ENCODE measurements at places on chromosomes 7 and 10.
A peak's percentile ranks its signal among the peaks of the same experiment; 100 is the strongest.

- no peak for DNase-seq
Measured at GRCh38 chr7:83259064-83259463, 96.4 kb upstream of the PCLO start.

GRCh38 chr7:1952169-1952760 lies 280.5 kb downstream of the MAD1L1 start:
- DNase-seq, result no peak

GRCh38 chr7:141072548-141073172 lies 1.2 kb upstream of the TMEM178B start:
- peak; percentile 22 for DNase-seq

GRCh38 chr10:88062798-88063472 lies 199.5 kb downstream of the PTEN start:
- no peak for DNase-seq

DNA sequence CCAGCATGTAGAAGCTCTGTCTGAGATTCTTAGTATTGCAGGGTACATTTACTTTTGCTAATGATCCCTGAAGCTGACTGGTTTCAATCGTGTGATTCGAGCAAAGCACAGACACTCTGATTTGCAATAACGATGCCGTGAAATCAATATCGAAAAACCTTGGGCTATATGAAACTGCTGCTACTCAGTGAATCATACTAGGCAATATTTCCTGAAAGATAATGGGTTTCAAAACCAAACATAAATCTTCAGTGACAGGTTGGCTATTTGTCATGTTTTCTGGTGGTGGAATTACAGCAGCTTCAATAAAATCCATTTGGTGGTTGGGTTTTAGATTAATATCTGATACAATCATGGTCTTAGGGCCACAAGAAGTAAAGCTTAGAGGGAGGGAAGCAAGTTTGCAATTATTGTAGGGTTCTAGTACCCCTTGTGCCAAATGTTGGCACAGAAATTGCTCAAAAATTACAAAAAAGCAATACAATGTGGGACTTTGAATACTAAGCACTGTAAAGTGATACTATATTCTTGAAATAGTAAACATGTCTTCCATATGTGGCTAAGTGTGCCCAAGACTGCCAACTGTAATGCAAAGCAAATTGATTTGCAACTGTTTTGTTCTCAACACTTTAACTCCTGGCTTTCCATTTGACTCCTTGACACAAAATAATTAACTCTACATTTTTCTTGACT lies 112.4 kb upstream of the JAZF1 start:
- DNase-seq, result no peak

GRCh38 chr10:24006741-24007140 lies 202.2 kb upstream of the KIAA1217 start:
- no peak for DNase-seq

- DNase-seq, result peak; percentile 46
Measured at GRCh38 chr10:101301111-101301731, 52.7 kb upstream of the BTRC start.

DNA sequence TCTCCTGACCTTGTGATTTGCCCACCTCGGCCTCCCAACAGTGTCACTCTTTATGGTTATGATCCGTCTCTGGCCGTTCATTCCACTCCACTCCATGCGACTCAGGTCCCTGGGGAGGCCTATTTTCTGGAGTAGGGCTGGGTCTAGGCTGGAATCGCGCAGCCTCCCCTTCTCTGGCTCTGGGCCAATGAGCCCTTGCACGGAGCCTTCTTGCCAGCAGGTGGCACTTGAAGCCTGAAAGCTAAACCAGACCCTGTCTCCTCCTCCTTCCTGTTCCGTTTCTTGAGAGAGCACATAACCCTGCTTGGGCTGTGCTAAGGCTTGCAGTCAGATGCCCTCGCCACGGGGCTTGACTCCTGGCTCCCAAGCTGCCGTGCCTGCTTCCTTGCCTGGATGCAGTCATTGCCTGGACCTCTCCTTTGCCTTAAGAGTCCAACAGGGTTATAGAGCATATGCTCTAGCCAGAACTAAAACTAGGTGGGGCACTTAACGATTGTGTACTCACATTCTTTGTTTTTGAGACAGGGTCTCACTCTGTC lies 9.6 kb upstream of the DNAJB12 start:
- peak; percentile 85 for DNase-seq

DNA sequence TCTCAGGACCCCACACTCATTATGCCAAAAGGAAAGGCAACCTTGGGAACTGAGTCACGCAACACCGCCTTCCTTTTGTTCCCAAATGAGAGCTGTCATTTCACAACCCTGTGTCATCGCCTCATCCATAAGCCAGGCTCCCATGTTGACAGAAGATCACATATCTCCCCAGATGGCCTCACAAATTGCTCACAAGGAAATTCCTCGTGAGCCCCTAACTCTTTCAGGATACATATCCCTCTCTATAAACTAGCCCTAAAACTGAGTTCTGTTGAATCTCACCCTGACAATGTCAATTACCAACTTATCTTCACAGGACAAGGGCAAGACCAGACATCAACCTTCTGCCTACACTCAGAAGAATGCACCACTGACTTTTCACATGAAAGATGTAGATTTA lies 22.6 kb downstream of the CCDC3 start:
- no peak for DNase-seq

GRCh38 chr7:38858259-38858884 lies 50.6 kb downstream of the VPS41 start:
- no peak for DNase-seq

GRCh38 chr10:122487174-122487765 lies 25.9 kb downstream of the HTRA1 start:
- DNase-seq, result no peak

DNA sequence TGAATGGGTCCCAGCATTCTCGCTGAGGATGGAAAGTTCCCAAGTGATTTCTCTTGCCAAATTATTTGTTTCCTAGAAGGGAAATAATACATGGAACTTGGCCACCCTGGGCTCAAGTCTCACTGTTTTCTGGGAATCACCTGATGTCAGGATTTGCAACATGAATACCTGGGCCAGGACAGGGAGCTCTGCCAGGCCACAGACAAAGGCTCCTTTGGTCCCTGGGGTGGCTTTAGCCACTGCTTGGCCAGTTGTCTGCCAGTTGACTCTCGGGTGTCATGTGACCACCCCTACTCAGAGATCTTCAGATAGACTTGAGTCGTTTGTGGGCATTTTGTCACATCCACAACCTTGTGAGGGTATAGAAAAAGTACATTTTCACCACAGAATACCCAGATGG lies 258.0 kb upstream of the HABP2 start:
- no peak for DNase-seq

GRCh38 chr7:30303312-30304039 lies 19.1 kb downstream of the ZNRF2 start:
- no peak for DNase-seq

DNA sequence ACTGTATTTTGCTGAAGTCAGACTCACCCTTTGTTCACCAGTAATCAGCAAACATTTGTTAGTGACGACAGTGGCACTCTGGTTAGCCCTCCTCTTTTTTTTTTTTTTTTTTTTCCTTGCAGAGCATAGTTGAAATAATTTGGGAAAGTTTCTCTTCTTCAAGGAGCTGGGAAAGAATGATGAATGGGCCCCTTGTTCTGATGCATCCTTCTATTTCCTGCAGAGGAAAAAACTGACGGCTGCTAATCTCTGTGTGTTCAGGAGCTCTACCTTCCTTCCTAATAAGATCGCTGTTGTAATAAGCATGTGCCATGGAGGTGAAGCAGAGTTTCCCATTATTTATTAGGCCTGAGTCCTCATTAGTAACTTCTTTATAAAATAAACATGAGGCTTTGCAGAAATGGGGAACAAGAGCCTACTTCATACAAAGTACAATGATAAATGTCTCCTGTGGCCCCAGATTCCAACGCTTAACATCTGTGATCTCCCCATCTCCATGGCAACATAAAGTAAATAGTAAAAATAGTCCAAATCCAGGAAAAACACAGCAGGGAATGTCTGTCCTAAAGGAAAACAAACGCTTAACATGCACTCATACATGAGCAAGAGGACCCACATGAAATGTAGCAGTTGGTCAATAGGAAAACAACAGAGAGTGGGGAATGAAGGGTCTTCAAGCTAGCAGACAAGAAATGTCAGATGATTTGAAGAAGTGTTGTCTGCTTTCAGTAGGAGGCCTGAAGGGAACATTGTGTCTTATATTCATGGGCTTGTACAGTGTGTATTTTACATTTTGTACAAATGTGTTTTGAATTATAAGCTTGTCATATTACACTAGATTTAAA lies 59.1 kb upstream of the CALD1 start:
- no peak for DNase-seq

Data from activated naive CD4-positive, alpha-beta T cell treated with anti-CD3 and anti-CD28 coated beads, Interleukin-2, amount 50 U/mL, for 16 hours (primary cell).